ENCODE measurements at places on chromosomes 16 and 17.
A peak's percentile ranks its signal among the peaks of the same experiment; 100 is the strongest.

DNA sequence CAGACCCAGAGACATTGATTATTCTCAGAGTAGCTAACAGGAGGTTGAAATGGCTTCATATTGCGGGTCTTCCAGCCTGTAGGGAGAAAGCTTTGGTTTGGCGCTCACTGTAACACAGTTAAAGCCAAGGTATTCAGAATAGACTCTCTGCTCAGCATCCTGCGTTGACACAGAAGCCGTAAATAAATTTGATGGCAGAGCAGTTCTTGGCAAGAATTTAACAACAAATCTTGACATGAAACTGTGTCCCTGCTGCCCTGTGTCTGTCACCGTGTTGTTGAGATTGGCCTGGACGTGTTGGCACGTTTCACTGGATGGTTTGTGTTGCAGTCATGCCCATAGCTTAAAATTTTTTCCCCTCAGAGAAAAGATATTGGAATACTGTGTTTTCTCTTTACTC is 359.6 kb downstream of the SNX29 start:
- no peak for DNase-seq

GRCh38 chr17:67030641-67031040 is 13.7 kb upstream of the CACNG1 start:
- DNase-seq, result no peak

GRCh38 chr16:84963066-84963465 is 48.3 kb downstream of the ZDHHC7 start:
- DNase-seq, result no peak

GRCh38 chr17:63446753-63447470 is 806 bp upstream of the CYB561 start:
- DNase-seq, result peak; percentile 28

GRCh38 chr16:3478242-3478925 is 16.9 kb downstream of the C16orf90 start:
- DNase-seq, result no peak

DNA sequence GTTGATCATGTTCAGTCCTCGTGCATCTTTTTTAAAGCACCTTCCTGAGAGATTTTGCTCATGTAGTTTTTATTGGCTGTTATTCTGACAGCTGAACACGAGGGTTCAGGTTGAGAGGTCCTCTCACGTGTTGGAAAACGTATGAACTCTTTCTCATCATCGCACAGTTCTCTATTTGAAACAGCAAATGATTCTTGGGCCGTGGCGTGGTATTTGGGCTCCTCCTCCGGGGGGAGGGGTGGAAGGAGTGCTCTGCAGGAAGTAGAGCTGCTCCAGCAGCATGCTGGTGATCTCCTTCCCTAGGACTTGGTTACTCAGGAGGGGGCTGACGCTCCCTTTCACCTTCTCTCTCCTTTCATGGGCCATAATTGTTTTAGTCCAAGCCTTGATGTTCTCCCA is 70.4 kb downstream of the KSR1 start:
- peak; percentile 45 for DNase-seq

GRCh38 chr16:13120557-13120956 is 219.2 kb downstream of the SHISA9 start:
- DNase-seq, result no peak

DNA sequence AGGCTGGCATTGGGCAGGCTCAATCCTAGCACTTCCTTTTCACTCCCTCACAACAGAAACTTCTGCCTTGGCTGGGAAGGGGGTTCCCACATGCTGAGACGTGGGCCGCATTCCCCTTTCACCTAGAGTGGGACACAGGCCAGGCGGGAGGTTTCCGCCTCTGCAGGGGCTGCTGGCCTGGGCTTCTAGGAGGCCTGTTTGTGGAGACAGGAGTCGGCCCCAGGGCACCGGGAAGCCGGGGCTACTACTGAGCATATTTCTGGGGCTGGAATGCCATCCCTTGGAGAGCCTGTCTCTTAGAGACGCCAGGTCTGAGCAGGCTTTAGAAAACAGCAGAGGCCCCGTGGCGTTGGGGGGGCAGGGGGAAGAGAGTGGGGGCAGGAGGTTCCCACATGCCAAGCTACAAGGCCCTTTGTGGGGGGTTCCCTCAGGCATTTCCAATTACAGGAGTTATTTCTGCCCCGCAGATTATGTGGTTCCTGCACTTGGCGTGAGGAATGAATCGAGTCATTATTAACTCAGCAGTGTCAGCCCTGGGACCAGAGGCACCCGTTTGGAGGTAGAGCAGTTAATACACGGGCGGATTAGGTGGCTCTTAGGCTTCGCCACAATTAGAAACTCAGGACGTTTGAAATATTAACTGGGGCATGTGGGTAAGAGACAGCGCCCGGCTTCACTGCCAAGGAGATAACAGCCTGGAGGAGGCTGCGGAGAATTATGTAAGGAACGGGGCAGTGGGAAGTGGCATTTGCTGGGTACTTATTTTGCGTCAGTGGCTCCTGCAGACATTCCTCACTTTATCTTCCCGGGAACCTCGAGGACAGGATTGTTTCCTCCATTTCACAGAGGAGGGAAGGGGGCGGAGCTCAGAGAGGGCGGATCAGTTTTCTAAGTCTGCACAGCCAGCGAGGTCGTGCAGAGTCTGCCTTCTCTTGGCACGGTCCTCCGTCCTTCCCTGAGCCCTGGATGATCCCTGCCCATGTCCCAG is 162.5 kb downstream of the MAF start:
- no peak for DNase-seq

- DNase-seq, result no peak
Measured at GRCh38 chr17:66467766-66468165, 165.4 kb downstream of the PRKCA start.

DNA sequence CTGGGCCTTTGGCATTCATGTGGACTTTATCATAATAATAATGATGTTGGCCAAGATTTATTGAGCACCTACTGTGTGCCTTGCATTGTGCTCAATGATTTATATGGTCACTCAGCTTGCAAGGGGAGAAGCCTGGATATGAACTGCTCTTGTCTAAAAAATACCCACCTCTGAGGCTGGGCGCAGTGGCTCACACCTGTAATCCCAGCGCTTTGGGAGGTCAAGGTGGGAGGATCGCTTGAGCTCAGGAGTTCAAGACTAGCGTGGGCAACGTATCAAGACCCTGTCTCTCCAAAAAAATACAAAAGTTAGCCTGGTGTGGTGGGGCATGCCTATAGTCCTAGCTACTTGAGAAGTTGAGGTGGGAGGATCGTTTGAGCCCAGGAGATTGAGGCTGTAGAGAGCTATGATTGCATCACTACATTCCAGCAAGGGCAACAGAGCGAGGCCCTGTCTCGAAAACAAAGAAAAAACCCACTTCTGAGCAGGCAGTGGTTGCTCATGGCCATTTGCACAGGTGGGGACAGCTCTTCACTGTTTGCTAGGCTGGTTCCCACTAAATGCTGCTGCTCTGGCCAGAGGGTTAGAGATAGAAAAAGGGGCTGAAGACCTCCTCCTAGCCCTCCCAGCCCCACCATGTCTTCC is 4.3 kb upstream of the ADGRG1 start:
- no peak for DNase-seq
